ENCODE measurements at places on chromosomes 11 and 22. TPM values are rescaled to one million over a fixed set of nuclear protein-coding genes. Genes with fewer than 3 reads are reported as not detected.

TESMIN gene
- 5.1 TPM for total RNA-seq

MPPED1 gene
- not detected for total RNA-seq

CNIH2 gene
- total RNA-seq = 2.1 TPM

SLC7A4 gene
- total RNA-seq = not detected
